ENCODE measurements at places on chromosomes 5 and 9. TPM values are rescaled to one million over a fixed set of nuclear protein-coding genes. Genes with fewer than 3 reads are reported as not detected.

Gene MAPKAP1
- polyA plus RNA-seq, result 74.3 TPM

Gene PHF2
- 32.7 TPM for polyA plus RNA-seq

Gene SLC35D2
- 24.0 TPM for polyA plus RNA-seq

DNA sequence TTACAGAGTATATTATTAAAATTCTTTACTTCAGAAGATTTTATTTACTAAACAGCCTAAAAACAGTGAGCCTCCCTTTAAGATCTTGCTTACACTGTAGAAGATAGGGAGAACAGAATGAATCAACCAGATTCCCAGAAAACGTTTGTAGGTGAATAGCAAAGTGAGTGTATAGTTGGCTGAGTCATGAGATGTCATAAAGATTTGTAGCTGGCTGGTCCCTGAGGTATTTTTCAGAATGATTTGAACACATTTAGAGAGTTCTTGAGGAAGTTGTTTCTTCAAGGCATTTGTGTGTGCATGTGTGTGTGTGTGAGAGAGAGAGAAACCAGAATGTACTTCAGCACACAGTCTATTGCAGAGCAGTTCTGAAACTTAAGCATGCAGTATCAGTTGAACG, 159.4 kb upstream of the PRR16 start:
- peak; percentile 12 for DNase-seq

DNA sequence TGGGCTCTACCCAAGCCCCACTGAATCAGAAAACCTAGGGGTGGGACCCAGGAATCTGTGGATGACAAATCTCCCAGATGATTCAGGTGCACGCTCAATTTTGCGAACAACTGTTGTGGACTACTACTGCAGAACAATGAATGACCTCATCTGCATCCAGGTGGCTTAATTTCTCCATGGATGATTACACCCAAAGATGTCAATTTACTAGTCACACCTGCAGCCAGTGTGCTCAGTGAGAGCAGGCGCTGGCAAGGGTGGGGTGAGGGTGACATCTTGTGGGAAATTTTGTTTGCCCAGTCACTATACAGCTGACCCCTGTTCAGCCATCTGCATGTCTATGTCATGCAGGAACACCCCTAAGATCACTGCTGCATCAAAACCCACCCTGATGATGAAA, 118.2 kb downstream of the ENTREP1 start:
- DNase-seq, result no peak

Gene LMBRD2
- 11.6 TPM for polyA plus RNA-seq

Gene SYK
- 3.0 TPM for polyA plus RNA-seq

DNA sequence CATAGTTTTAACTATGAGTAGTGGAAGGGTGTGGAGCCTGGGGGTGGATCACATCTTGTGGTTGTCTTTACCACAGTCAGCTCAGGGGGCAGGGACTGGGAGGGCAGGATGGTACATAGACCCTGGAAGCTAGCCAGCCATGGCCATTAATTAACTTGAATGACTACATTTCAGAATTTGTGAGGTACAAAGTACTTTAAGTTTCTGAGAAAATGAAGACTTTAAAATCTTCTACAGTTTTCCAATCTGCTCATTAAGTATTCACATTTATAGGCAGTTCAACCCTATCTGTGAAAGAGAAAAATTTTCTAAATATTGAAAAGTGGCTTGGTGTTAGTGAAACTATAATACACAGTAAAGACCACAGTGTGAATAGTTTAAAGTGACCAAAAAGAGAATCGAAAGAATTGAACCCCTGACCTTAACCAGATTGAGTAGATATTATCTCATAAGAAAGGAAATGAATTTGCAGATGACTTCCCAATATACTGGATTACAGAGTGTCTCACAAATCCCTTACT, 234.2 kb upstream of the MEF2C start:
- DNase-seq, result no peak

Gene SERF1A
- 4.0 TPM for polyA plus RNA-seq

- DNase-seq, result no peak
Observed at GRCh38 chr5:143386725-143387124, 16.8 kb downstream of the NR3C1 start.

GRCh38 chr5:62312674-62313073, 6.7 kb downstream of the KIF2A start:
- DNase-seq, result no peak

- DNase-seq, result peak; percentile 41
Observed at GRCh38 chr9:14277761-14278160, 36.2 kb downstream of the NFIB start.

Gene GLDC
- 0.59 TPM for polyA plus RNA-seq

DNA sequence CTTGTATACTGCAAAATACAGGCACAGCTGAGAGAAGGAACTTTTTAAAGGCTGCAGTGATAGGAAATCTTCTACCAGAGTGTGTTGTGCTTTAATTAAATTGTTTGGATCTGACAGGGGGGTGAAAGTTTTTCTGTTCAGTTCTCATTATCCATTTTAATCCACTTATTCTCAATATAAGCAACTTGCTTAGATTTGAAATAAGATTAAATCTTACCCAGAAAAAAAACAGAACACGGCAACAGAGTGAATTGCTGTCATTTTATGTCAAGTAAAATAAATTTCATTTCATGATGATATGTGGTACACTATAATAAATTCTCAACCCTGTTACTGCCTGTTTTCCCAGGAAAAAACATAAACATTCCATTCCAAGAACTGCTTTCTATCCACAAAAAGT, 37.1 kb upstream of the CAMK4 start:
- DNase-seq, result no peak

DNA sequence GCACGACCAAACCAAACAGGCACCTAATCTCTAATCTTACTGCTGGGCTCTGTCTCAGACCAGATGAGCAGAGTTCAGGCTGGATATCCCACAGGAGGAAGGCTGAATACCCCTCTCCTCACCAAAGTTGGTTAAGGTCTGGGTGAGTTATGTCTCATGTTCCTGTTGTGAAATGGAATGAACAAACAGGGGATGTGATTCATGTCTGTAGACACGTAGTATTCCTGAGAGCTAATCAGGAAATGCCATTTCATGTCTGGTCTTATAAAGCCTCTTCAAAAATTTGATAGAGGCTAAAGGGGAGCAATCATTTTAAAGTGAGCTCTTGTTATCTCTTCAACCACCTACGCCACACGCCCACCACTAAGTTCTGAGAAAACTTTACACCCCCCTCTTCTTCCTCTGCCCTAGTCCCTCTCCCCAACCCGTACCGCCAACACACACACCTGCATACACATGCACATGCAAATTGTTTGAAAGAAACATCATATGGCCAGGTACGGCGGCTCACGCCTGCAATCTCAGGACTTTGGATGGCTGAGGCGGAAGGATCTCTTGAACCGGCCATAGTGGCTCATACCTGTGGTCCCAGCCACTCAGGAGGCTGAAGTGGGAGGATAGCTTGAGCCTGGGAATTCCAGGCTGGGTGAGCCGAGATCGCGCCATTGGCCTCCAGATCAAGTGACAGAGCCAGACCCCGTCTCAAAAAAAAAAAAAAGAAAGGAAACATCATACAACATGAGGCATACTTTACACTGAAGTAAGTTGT, 69.8 kb upstream of the RAI14 start:
- DNase-seq, result peak; percentile 82

- DNase-seq, result no peak
Observed at GRCh38 chr5:136070486-136071285, 41.9 kb downstream of the TGFBI start.

DNA sequence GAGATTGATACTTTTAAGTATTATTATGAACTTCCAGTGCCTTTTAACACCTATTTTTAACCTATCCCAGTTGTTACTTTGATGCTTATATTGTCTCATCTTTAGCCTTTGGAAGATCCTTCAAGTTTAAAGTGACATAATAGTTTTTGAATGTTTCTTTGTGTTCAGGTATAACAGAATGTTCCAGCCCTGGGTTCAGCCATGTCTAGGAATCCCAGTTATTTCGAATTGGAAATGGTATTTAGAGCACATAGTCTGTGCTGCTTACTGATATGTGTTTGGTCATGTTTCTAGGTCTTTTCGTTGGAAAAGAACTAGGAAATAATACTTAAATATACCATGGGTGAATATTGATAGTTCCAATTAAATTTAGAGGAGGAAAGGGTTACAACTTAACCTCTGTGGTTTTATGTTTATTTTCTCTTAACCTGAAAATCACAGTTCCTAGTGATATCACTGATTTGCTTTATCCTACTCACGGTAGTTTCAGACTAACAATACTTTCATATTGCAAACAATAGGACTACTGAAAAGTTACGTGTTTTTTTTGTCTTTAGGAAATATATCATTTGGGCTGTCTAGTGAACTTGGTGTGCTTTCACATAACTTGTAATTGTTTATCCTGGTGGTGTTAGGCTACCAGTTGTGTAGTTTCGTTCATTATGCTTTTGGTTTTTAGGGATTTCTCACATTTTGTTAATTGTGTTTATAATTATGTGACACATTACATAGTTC, 37.8 kb downstream of the UHRF2 start:
- DNase-seq, result no peak

- DNase-seq, result no peak
Observed at GRCh38 chr9:111842313-111842712, 47.6 kb upstream of the SHOC1 start.

DNA sequence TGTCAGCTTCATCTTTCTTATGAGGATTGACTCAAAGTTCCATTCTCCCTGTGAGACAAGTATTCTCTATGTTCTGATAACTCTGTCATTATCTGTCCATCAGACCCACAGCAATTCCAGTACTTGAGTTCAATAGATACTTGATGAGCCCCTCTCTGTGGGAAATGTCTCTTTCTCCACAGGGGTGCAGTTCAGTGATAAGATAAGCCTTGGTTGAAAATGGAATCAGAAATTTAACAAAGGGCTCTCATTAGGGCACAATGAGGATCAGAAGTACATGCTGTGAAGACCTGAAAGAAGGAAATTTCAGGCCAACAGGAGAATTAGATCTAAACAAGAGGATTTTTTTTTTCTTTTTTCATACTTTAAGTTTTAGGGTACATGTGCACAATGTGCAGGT, 737.3 kb downstream of the MTRR start:
- DNase-seq, result no peak

Data from muscle of back (tissue), 13 donors.